T-helper 9 cell (primary cell): ENCODE measurements at places on chromosomes 3 and 15.

- DNase-seq, result no peak
Measured at GRCh38 chr3:24318677-24319287, 175.9 kb downstream of the THRB start.

DNA sequence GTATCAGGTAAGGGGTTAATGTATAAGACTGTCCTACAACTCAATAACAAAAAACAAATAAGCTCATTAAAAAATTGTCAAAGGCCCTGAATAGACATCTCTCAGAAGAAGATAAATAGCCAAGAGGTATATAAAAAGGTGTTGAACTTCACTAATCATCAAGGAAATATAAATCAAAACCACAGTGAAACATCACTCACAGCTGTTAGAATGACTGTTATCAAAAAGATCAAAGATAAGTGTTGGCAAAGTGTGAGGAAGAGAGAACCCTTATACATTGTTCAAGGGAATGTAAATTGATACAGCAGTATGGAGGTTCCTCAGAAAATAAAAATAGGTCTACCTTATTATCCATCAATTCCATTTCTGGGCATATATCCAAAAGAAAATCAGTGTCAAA, 95.5 kb downstream of the FILIP1L start:
- no peak for DNase-seq

- DNase-seq, result no peak
Measured at GRCh38 chr15:60320365-60320764, 77.4 kb downstream of the ANXA2 start.

- no peak for DNase-seq
Measured at GRCh38 chr3:70952033-70952747, 631.3 kb downstream of the FOXP1 start.

- no peak for DNase-seq
Measured at GRCh38 chr3:141336672-141337522, 31.4 kb upstream of the ZBTB38 start.

DNA sequence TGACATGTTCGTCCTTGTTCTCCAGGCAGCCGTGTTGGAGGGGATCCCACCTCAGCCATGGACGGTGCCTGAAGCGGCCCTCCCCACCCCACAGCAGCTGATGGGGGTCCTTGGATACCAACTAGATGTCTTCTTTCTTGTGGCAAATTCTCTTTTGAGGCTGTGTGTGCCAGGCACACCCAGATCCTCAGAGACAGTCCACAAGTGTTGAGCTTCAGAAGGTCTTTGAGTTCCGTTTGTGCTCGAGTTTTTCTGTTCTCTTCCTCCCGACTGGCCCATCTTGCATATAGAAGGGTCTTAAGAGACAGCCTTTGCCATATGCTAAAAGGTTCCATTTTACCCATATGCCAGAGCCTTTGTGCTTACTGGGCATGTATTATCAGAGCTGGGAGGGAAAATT, 227.4 kb downstream of the THSD4 start:
- no peak for DNase-seq

- DNase-seq, result no peak
Measured at GRCh38 chr3:177629276-177629675, 432.0 kb upstream of the TBL1XR1 start.

DNA sequence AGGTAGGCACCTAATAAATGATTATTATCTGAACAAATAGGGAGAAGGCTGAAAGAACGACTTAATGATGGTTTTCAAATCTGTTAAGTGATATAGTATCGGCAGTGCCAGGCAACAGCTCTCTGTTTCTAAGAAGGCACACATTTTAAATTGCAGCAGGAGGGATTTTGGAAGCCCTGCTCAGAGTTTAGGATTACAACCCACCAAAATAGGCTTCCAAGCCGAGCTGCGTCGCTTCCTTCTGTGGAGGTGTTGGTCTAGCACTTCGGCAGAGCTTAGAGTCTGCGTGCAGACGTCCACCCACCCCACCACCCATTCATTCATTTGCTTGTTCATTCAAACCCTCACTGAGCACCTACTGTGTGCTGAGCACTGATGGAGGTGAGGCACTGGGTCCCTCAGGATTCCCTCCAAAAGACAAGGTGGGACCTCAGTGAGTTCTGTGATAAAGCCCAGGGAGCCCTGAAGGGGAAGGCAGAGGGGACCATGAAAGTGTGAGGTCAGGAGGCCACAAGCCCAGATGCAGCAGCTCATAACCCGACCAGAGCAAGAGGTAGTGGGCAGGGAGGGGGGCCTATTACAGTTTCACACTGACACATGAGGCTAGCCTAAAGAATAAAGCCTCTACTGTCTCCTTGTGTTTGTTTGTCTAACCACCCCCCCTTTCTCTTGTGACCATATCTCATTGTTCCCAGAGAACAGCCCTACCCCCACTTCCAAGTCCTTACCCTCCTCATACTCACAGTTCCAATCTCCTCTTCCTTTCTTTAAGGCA, 8.9 kb downstream of the ADCY5 start:
- no peak for DNase-seq

DNA sequence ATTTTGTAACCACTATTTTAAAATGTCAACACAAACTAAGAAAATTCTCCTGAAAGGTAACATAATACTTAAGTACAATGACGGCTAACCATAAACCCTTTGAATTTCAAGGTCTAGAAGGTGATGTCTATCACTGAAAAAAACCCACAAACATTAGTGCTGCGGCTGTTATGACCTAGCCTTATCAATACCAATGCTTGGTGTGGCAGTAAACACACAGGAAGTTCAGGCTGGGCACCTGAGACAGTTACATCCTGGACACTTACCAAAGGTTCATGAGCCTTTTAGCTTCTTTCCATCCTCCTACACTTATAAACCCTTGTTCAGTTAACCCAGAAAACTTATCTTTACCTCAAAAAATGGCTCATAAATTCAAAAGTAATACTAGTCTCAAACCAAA, 5.8 kb downstream of the HSPBAP1 start:
- no peak for DNase-seq

GRCh38 chr3:125319765-125320164, 55.4 kb downstream of the ZNF148 start:
- no peak for DNase-seq

GRCh38 chr3:48564022-48564421, 441 bp upstream of the UCN2 start:
- no peak for DNase-seq

GRCh38 chr3:53704363-53704725, 141.9 kb downstream of the CHDH start:
- DNase-seq, result no peak

GRCh38 chr15:101440846-101441590, 48.5 kb downstream of the PCSK6 start:
- no peak for DNase-seq

GRCh38 chr15:34780725-34781124, 14.6 kb downstream of the ACTC1 start:
- no peak for DNase-seq

DNA sequence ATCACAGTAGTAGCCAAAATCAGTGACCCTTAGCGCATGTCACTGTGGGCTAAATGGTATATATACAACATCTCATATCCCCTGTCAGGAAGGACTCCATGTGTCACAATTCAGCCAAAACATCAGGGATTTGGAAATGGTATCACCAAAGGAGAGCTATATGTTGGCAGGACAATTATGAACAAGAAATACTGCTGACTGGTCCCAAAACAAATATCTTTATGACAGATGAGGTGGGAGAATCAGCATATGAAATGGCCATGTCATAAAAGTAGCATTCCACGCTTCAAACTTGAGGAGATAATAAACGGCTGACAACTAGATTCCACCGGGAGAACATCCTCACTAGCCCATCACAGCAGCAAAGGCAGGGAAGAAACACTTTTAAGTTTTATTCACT, 158.4 kb downstream of the MAGI1 start:
- no peak for DNase-seq

- DNase-seq, result no peak
Measured at GRCh38 chr15:67747921-67748320, 77.4 kb upstream of the SKOR1 start.

- DNase-seq, result no peak
Measured at GRCh38 chr3:117688583-117688982, 979.0 kb downstream of the TUSC7 start.

- no peak for DNase-seq
Measured at GRCh38 chr3:16439163-16439847, 74.2 kb downstream of the RFTN1 start.

GRCh38 chr3:153090973-153091372, 71.1 kb upstream of the RAP2B start:
- no peak for DNase-seq

GRCh38 chr3:184289426-184289938, 9.6 kb upstream of the PSMD2 start:
- peak; percentile 54 for DNase-seq

DNA sequence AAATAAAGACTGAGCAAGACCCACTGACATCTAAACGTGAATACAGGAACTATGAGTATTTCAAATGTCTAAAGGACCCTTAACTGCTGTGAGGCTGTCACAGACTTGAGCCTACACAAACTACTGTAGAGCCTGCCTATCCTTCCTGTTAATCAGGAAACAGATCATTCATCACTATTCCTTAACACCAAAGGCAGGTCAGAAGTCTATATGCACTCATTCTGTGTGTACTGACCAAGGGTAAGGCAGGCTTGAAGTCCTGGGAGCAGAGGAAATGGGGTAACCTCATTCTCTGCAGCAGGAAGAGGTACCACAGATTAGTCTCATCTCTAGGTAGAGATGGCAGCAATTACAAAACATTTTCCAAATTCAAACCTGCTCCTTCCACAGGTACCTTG, 30.7 kb downstream of the NPTN start:
- DNase-seq, result no peak

DNA sequence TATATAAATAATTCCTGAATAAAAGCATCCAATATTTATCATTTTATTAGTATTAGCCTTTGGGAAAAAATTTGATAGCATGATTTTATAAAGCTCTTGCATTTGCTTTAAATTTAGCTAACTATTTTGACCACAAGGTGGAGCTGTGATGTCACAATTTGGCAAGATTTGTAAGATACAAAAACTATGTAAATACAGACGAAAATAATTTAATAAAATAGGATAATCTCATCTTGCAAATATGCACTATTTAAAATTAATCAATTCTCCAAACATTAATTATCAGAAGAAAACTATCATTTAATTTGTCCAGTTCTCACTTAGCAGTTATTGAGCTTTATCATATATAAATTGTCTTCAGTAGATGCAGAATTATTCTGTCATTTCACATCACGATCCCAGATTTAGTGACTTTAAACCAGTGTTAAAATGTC, 95.4 kb downstream of the PLOD2 start:
- no peak for DNase-seq

- no peak for DNase-seq
Measured at GRCh38 chr3:50095352-50095998, 6.8 kb downstream of the RBM5 start.

DNA sequence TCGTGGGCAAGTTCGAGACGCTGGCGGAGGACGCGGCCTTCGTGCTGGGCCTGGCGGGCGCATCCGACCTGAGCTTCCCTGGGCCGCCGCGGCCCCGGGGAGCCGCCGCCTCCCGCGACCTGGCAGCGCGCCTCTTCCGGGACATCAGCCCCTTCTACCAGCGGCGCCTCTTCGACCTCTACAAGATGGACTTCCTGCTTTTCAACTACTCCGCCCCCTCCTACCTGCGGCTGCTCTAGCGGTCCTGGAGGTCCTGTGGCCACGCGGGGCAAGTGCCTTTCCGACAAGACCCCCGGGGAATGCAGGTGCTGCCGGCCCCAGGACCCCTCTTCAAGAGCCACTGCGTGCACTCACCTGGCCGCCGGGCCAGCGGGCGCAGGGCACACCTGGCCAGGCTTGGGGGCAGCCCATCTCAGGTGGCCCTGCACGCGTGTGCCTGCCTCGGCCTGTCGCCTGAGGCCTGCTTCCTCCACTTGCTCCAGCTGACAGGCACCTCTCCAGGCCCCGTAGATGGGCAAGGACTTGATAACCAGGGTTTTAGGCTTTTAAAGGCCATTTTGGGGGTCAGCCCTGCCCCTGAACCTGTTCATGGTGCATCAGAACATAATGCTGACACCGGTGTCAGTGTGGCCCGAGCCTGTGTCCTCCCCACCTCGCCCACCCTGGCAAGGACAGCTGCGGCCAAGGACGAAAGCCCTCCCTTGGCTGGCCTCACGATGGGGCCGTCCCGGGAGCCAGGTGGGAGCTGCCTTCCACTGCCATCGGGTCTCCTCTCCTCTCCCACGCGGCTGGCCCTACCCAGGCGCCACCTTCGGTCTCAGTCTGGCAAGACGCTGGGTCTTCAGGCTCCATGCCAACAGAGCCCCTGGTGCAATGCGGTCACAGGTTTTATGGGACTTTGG, 16.1 kb downstream of the C3orf22 start:
- DNase-seq, result no peak

DNA sequence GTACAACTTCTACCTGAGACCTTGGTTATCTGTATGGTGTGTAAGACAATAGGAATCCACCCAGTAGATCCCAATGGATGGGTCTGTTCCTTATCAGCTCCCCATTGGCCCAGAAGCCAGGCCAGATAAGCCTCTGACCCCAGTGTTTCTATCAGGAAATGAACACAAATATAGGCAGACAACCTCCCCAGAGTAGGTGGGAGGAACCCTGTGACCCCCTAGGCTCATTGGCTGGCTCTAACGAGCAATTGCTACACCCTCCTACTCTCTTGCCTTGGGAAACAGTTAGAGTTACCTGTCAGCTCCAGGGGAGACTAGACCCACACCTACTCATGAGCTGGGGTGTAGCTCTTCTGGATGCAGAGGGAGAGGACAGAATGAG, 299.9 kb downstream of the UACA start:
- no peak for DNase-seq

- no peak for DNase-seq
Measured at GRCh38 chr3:58518291-58518789, 18.6 kb downstream of the ACOX2 start.

DNA sequence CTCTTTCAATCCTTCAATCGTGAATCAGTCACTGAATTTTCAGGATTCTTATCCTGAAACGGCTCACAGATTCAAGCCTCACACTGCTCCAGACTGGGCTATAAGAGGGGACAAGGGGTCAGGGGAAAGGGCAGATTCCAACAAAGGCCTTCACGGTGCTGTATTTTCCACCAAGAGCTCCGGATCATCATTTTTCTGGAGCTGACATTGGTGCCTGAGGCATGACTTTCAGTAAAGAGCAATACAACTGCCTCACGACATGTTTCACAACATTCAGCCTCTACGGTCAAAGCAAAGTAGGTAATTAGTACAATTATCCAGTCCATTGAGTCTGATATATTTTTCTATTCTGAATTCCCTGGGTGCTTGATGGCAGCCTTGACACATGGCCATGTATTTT, 185.0 kb upstream of the PRICKLE2 start:
- DNase-seq, result no peak

DNA sequence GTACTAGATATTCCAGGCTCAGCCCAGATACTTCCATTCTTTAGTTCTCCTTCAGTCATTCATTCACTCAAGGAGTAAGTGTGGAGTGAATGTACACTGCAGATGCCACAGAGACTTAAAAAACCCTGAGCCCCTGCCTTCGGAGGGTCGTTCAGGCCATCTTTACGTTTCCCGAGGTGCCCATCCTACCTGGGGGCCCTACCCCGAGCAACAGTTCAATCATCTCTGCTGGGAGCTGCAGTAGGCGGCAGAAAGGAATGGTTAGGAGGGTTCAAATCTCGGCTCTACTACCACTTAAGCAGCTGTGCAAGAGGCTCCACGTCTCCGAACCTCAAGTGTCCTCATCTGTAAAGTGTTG, 613 bp downstream of the SEC13 start:
- no peak for DNase-seq

GRCh38 chr3:24426896-24427295, 67.8 kb downstream of the THRB start:
- DNase-seq, result no peak
